ENCODE measurements at places on chromosomes 4 and X.

DNA sequence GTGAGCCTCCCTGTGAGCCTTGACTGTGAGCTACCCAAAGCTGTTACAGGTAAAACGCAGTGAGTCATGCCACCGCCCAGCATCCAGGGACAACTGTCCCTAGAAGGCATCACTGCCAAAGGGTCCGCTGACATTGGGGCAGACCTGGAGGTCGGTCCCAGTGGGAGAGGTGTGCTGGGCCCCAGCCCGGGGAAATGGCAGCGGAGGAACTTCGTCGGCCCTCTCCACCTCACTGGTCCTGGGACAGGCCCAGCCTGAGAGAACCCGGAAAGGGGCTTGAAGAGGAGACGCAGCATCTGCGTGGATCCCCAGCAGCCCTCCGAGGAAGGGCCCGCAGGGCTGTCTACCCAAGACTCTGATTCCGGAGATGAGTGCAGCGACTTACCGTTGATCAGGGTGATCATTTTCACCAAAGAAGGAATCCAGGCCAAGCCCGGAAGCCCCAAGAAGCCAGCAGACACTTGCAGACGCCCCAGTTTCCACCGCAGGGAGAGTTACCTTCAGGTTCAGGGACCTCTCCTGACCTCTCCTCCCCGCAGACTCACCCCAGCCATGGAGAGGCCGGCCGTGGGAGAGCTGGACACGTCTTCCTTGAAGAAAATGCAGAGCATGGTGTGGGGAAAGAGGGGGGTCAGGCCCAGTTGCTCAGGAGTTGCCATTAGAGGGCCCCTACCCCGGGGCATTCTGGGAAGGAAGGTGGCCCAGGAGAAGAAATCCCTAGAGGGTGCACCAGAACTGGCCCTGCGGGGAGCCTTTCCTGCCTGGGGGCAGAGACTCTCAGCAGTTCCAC, 51.2 kb downstream of the CXorf49B start:
- DNase-seq = no peak

DNA sequence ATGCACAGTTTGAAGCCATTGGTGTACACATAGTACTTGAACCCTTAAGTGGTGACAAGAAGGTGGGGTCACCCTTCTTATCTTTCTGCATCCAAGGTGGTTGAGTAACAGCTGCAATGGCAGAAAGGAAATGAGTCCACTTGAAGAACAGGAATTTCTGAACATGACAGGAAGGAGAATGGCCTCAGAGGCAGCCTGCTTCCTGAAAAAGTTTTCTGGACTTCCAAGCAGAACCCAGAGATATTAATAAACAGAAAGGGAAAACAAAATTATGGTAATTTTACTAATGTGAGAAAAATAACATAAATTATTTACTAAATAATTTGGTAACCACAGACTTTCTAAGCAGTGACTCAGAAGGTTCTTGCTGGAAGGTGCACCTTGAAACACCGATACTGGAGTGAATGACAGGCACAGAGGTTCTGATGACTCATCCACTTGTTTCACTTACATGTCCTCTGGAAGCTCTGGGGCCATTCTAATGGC, 119.9 kb upstream of the HS3ST1 start:
- DNase-seq = no peak

DNA sequence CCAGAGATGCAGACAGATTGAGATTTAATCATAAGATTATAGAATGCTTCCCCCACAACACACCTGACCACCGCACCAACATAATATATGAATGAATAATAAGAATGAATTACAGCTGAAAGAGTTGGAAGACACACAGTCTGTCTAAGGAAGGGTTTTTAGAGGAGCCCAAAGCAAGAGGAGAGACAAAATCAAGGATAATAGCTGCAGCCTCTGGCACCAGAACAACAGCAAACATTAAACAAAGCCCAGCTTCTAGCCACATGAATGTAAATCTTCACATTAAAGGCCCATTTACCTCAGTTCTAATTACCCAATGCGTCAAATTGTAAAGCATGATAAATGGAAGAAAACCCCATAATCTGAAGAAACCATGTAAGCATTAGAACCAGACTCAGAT, 133.9 kb downstream of the SPCS3 start:
- DNase-seq = no peak

- no peak for DNase-seq
These were observed 80.5 kb upstream of the ENPEP start for GRCh38 chr4:110395421-110395820.

- no peak for DNase-seq
These were observed 22.9 kb downstream of the FAT1 start for GRCh38 chr4:186700746-186701145.

GRCh38 chrX:53288189-53288588, 6.8 kb upstream of the IQSEC2 start:
- DNase-seq = no peak

GRCh38 chr4:95510145-95510544, 38.6 kb downstream of the UNC5C start:
- DNase-seq = no peak

DNA sequence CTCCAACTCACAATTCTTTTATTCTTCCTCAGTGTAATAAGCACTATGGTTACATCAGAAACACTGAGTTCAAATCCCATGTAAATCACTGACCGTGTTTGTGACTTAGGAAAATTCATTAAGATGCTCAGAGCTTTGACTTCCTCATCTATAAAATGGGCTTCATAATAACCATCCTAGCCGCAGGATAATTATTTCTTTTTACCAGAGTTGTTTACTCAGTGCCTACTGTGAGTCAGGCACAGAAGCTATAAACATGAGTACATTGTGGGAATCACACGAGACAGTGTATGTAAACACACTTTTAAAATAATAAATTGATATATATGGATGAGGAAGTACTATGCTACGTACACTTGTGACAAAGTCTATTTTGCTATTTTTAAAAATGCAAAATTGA, 296.3 kb upstream of the TENM3 start:
- no peak for DNase-seq

DNA sequence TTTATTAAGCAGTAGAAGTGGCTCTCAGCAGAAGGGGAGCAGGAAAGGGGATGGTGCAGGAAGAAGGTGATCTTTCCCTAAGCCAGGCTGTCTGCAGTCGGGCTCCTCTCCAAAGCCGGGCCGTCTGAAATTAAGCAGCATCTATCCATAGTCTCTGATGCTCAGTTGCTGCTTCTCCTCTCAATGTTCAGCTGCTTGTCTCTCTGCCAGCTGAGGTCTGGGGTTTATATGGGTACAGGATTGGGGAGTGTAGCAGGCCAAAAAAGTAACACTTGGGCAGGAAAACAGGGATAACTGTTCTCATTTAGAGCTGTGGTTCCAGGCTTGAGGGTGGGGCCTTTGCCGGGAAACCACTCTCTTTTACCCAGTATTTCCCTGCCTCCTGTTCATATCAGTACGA, 39.2 kb upstream of the CCKAR start:
- no peak for DNase-seq

DNA sequence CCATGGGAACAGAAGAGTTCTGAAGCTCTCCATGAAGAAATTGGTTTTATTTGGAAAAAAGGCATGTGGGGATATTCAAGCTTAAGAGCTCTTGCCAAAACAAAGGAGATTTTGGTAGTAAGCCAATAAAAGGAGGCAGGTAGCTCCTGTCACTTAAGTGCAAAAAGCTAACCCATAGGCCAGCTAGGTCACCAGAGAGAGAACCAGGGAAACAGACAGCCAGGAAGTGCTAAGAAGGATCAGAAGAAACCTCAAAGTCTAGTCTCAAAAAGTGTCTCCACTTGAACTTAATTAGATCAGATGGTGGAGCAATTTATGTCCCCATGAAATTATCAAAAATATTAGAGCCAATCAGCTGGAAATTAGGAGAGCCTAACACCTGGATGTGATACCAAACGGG, 49.2 kb downstream of the CD40LG start:
- DNase-seq = no peak

DNA sequence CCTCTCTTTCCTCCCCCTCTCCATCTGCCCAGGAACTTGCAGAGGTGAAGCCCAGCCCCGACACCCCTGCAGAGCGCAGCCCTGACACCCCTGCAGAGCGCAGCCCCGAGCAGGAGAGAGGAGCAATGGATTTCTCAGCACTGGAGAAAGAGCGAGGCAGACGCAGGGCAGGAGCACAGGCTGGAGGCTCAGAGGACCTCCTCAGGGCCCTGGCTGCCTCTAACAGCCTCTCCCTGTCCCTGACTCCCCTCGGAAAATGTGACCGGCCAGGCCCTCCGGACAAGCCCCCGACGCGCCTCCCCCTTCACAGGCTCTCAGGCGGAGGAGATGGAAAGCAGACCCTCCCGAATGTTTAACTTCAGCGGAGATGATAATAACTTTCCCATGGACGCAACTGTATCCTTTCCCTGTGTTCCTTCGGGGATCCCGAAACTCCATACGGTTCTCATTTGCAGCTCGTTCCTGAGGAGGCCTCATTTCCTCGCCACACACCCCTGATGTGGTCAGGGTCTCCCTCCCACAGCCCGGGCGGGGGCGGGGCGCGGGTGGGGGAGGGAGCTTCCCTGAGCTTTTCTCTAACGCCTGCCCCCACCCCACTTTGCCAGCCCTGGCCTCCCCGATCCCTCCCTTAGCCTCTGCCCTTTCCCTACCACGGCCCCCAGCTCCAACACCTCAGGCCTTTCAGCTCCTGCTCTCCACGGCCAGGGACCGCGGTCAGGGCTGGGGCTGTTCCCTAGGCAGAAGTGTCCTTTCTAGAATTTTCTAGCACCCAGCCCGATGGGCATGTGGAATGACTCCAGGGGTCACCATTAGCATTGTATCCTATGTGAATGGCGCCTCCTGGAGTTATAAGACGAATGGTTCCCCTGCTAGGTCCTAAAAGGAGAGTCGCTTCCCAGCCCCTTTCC, 201.1 kb upstream of the BCOR start:
- DNase-seq = no peak

GRCh38 chrX:19899217-19899788, 11.9 kb upstream of the SH3KBP1 start:
- DNase-seq = no peak

GRCh38 chrX:119757979-119758730, at the start of gene SOWAHD:
SOWAHD (plus strand) TSS chrX:119758588; CDS start chrX:119758668, 80 bp downstream.
- no peak for DNase-seq

DNA sequence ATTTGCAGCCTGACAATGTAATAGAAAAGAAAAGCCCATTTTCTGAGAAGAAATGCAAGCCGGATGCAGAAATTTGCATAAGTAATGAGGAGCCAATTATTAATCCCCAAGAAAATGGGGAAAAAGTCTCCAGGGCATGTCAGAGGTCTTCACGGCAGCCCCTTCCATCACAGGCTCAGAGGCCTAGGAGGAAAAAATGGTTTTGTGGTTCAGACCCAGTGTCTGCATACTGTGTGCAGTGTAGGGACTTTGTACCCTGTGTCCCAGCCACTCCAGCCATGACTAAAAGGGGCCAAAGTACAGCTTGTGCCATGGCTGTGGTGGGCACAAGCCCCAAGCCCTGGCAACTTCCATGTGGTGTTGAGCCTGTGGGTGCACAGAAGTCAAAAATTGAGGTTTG, 92.2 kb downstream of the SH3BGRL start:
- no peak for DNase-seq

DNA sequence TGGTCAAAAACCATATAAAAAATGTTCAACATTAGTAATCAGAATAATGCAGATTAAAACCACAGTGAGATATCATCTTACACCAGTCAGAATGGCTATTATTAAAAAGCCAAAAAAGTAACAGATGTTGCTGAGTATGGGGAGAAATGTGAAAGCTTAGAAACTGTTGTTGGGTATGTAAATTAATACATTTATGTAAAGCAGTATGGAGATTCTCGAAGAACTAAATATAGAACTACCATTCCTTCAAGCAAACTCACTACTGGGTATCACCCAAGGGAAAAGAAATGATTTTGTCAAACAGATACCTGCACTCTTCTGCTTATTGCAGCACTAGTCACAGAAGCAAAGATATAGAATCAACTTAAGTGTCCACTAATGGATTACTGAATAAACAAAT, 576.4 kb upstream of the EPHA5 start:
- no peak for DNase-seq

- DNase-seq = no peak
These were observed 63.1 kb downstream of the COX18 start for GRCh38 chr4:73006286-73006990.

DNA sequence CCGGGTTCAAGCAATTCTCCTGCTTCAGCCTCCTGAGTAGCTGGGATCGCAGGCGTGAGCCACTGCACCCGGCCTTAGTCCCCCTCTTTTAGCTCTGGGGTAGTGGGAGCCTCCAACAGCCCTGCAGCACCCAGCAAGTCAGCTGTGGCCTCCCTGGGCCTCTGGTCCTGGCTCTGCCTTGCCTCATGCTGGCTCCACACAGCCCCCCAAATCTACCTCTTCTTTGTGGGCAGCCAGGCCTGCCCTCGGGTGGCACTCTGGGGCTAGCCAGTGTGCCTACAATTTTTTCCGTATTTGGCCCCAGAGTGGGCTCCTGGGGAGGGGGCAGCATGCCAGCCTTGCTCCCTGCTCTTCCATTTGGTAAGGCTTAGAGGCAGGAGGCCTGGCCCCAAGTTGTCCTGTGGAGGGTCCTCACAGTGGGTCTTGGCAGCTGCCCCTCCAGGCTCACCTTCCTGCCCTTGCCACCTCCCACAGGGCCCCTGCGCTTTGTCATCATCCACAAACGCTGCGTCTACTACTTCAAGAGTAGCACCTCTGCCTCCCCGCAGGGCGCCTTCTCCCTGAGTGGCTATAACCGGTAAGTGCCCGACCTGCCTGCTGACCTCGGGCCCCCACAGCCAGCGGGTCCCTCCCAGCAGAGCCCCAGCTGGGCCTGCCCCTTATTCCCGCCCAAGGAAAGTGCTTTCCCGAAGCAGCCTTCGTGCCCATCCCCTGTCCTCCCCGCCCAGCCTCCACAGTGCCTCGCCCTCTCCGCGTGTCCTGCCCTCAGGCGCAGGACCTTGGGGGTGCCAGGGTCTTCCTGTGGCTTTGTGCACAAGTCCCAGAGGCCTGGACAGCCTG, 21.0 kb upstream of the ADD1 start:
- no peak for DNase-seq
